Activated CD8-positive, alpha-beta memory T cell treated with anti-CD3 and anti-CD28 coated beads, Interleukin-2, amount 50 U/mL, for 4 hours (primary cell): ENCODE measurements at places on chromosomes 16 and 17.

DNA sequence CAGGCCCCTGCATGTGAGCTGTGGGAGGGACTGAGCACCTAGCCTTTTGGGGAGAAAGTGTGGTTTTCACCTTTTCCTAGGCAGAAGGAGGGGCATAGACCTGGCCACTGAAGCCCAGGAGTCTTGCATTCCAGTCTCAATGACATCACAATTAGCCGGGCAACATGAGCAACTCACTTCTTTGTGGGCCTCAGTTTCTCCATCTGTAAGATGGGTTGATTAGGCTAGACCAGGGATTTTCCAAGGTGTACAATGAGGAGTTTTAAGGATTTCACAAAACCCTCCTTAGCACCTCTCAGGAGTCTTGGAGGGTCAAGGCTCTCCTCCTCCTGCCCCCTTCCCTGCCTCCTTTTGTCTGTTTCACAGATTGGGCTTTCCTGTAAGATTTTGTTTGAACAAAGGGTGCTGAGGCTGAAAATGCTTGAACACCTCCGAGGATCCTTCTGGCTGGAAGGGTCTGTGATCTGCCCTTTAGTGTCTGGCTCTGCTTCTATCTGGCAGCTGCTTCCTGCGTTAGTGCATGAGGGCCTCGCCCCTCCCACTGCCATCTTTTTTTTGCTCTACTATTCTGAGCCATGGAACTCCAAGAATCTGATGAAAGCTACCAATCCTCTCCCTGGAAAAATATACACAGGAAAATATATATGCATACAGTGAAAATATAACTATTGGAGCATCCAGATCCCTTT lies 52.4 kb upstream of the ETV4 start:
- no peak for DNase-seq

DNA sequence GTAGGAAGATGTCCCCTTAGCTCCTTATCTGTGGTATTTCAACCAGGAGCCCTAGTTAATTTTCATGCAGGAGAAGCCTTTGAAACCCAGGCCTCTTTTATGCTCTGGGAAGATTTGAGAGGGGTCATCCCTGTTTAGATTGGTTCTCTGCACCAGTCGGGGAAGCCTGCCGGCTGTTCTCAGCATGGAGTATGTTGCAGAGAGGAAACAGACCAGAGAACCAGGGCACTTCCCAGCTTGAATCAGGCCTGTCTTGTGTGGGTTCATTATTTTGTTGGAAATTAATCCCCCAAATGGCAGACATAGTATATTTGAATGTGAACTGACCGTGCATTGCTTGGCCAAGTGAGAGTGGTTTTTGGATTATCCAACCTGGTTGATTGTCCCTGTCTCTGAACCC lies 1082.1 kb upstream of the RBFOX1 start:
- no peak for DNase-seq

DNA sequence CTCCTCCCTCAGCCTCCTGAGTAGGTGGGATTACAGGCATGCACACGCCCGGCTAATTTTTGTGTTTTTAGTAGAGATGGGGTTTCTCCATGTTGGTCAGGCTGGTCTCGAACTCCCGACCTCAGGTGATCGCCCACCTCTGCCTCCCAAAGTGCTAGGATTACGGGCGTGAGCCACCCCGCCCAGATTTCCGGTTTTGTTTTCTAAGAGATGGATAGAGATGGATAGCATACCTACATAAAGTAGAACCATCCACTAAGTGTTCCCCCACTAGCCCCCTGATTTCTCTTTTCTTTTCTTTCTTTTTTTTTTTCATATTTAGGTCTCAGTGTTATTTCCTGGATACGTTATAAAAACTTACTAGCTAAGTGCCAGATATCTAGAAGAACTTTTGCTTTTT lies 2.0 kb downstream of the WSB1 start:
- no peak for DNase-seq

DNA sequence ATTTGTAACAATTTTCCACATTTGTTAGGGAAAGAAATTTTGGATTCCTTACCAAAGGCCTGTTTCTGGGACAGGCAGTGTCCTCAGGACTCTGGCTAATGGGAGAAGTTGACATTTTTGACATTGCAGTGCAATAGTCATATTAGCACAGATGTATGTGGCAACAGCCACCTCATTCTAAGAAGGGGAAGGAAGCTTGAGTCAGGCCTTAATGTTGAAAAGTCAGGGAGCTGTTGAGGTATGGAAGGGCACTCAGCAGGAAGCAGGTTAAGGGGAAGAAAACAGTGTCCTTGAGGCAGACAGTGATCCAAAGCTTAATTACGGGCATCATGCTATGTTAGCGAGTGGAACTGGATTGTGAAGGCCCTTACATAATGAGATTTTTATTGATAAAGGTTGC lies 20.9 kb downstream of the AKTIP start:
- no peak for DNase-seq

GRCh38 chr17:36117505-36118382 lies 14.1 kb downstream of the CCL4 start:
- DNase-seq: no peak

GRCh38 chr17:57810721-57811637 lies 38.9 kb downstream of the MRPS23 start:
- DNase-seq: no peak

DNA sequence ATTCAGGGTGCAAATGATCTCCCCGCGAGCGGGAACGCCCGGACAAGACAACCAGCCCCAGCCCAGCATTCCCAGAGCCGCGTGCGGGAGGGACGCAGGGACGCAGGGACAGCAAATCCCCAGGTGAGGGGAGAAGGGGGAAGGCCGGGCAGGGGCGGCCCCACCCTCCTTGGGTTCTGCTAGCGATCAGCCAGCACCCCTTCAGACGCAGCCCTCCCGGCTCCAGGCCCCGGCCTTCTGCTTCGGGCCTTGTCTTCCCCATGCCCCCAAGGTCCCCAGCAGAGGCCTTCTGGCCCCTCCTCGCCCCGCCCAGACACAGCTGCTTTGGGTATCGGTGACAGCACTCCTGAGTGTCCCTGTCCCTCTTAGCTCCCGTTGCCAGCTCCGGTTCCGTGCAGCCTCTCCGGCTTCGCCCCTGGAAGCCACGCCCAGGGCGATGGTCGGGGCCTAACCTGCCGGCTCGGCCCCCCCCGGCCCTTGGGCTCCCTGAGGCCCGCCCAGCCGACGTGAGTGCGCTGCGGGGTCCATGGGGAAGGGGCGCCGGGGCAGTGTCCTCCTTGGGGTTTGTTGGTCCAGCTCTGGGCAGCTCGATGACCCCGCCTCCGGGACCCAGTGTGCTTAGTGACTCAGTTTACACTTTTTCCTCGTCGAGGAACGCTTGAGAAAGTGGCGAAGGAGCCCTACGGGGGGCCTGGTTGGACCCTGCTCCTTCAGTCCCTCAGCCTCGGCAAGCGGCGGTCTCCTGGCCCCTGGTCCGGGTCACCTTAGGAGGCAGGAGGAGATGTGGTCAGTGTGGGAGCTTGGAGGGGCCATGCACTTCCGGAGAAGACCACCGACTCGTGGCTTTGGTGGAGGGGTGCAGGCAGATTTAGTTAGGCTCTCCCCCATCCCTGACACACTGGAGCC lies 50.5 kb upstream of the AMZ2 start:
- no peak for DNase-seq

DNA sequence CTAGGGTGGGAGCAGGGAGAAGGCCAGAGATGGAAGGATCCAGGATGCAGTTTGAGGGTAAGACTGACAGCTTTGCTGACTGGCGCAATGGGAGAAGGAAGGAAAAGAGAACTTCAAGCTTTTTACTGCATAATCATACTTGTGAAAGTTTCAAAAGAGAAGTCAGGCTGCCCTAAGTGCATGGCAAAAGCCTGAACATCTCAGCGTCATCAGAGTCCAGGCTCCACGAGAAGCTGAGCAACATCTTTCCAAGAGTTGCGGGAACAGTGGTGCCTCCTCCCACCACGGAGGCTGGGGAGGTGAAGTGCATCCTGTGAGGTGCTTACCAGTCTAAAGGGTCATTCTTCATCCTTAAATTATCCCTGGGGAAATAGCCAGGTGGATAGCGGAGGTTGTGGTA lies 26.9 kb upstream of the SLC38A8 start:
- DNase-seq: no peak

GRCh38 chr17:47276868-47277267 lies 23.2 kb downstream of the ITGB3 start:
- no peak for DNase-seq

GRCh38 chr17:68955181-68955841 lies at the start of gene ABCA8:
TSS of gene ABCA8 (minus strand) at chr17:68955392. CDS start at chr17:68942034, 13,358 bp downstream.
- DNase-seq: no peak

GRCh38 chr16:8346294-8346693 lies 244.0 kb downstream of the TMEM114 start:
- DNase-seq: no peak

DNA sequence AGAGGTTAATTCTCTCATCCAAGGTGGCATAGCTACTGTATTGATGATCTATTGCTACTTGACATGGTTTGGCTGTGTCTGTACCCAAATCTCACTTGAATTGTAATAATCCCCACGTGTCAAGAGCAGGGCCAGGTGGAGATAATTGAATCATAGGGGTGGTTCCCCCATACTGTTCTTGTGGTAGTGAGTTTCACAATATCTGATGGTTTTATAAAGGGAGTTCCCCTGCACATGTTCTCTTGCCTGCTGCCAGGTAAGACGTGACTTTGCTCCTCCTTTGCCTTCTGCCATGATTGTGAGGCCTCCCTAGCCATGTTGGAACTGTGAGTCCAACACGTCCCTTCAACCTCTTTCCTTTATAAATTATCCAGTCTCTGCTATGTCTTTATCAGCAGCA lies 22.9 kb upstream of the CPPED1 start:
- no peak for DNase-seq

DNA sequence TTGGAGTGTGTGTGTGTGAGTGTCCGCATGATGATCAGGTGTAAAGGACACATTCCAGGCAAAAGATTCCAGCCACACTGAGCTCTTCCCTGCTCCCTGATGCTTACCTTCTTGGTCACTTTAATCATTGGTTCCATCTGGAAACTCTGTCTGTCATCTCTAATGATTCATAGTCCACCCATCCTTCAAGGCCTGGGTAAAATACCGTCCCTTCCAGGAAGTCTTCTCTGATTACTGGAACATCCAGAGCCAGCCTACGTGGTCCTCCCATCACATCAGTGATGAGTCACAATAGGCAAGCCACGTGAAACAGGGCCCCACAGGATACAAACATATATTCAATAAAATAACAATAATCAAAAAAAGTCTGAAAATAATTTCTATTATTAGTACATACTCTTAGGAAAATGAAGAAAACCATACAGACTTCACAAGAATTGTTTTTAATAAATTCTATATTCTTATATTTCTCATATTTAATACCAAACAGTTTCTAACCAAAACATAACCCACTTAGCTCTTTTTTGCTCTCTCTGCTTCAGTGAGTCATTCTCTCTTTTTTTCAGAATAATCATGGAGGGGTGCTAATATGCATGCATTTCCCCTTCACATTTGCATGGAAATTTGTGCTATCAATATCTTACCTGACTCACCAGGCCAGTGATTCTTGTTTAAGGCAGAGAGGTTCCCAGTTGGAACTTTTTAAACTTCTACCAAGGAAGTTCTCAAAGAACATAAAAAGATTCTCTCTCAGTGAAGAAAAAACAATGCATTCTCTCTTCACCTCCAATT lies 263.2 kb downstream of the TOX3 start:
- no peak for DNase-seq

DNA sequence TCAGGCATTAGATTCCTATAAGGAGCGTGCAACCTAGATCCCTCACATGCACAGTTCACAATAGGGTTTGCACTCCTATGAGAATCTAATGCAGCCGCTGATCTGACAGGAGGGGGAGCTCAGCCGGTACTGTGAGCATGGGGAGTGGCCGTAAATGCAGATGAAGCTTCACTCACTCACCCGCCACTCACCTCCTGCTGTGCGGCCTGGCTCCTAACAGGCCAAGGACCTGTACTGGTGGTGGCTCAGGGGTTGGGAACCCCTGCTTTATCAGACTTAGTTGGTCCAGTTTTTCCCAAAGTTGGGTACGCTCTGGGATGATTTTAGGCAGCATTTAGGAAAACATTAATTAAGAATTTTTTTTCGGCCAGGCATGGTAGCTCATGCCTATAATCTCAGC lies 103.8 kb downstream of the MARF1 start:
- no peak for DNase-seq

DNA sequence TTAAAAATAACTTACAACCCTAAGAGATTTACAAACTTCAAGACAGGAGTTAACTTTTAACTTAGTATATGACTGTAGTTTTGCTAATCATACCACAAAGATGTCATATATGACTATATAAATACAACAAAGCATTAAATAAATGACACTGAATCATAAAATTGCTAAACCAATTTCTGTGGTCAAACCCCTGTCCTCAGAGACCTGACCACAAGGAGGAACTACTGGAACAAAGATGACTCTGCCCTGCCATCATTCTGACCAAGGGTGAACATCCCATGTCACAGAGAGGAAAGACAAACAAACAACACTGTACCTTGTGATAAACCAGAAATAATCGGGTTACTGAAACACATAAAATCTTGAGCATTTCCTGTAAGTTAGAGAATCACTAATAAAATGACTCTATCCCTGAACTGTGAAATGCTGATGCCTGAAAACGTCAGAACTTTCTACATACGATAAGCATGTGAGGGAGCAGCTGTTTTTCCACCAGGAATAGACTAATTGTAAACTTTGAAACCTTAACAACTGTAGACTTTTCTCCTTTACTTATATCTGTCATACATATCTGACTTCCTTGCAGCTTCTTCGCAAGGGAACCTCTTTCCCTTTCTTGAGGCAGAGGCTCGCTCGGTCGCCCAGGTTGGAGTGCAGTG lies 47.9 kb downstream of the WDR59 start:
- DNase-seq: no peak

DNA sequence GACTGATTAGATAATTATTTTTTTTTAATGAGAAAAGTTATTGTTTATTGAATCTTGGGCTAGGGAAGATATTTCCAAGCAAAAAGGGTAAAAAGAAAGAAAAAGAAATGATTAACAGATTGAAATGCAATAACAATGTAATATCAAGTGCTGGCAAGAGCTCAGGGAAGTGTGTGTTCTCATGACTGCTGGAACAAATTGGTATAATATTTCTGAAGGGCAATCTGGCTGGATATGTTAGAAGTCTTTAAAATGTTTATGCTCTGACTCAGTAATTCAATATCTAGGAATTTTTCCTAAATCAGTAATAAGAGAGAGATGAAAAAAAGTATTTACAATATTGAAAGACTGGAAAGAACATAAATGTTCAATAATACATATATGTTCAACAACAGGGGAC lies 7.6 kb upstream of the ZNF624 start:
- no peak for DNase-seq

- no peak for DNase-seq
These were observed 3.1 kb upstream of the IGFBP4 start for GRCh38 chr17:40440166-40440565.

DNA sequence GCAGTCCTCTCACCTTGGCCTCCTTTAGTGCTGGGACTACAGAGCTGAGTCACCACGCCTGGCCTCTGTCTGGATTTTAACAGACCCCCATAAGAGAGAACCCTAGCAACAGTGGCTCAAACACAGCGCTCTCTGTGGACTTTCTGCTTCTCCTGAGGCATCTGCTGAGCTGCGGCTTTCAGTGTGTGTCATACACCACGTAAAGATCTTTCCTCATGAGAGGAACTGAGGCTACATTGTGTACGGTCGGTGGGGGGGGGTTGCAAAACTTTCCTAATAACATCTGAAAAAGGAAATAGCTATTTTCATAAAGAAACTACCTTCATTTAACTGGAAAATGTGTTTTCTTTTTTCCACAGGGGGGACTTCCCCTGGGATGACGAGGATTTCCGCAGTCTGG lies 32.9 kb downstream of the DEF8 start:
- DNase-seq: no peak
